ENCODE measurements at places on chromosomes 3 and 15. TPM values are rescaled to one million over a fixed set of nuclear protein-coding genes. Genes with fewer than 3 reads are reported as not detected.
A peak's percentile ranks its signal among the peaks of the same experiment; 100 is the strongest.

DNA sequence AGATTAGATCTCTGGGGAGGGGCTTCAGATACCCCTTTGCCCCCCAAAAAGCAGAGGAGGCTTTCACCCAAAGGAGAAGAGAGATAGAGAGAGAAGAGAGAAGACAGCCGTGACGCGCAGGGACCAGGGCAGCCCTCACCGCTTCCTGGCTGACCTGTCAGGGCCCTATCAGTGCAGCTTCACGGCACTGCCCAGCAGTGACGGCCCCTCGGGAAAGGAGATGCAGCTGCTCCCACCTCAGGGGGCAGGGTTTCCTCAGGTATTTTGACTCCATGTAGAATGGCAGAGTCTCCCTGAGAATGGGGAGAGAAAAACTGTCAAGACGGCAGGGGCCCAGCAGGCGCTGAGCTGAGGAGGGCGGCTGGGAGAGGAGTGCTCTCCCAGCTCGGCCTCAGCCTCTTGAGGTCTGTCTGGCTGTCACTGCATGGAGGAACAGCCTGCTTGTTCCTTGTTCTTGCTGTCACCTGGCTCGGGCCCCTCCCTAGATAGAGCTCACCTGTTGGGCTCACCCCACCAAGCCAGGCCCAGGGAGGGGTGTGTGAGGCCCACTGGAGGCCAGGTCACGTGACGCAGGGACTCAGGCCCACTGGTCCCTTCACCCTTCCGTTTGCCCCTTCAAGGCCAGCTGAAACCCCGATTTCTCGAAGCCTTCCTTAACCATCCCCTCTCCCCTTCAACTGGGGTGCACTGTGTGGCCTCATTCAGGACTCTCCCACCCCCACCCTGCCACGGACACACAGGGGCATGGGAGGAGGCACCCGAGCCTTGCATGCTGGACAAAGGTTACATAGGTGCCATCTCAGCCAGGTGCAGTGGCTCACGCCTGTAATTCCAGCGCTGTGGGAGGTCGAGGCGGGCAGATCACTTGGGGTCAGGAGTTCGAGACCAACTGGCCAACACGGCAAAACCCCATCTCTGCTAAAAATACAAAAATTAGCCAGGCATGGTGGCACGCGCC, 28.2 kb downstream of the LOXL1 start:
- H3K4me1 ChIP-seq: peaks cover 17% of the 10 kb centered on the region
- no peak overlapping the region for H3K4me3 ChIP-seq
- DNase-seq: no peak
- H3K27ac ChIP-seq: no peak overlapping the region

DNA sequence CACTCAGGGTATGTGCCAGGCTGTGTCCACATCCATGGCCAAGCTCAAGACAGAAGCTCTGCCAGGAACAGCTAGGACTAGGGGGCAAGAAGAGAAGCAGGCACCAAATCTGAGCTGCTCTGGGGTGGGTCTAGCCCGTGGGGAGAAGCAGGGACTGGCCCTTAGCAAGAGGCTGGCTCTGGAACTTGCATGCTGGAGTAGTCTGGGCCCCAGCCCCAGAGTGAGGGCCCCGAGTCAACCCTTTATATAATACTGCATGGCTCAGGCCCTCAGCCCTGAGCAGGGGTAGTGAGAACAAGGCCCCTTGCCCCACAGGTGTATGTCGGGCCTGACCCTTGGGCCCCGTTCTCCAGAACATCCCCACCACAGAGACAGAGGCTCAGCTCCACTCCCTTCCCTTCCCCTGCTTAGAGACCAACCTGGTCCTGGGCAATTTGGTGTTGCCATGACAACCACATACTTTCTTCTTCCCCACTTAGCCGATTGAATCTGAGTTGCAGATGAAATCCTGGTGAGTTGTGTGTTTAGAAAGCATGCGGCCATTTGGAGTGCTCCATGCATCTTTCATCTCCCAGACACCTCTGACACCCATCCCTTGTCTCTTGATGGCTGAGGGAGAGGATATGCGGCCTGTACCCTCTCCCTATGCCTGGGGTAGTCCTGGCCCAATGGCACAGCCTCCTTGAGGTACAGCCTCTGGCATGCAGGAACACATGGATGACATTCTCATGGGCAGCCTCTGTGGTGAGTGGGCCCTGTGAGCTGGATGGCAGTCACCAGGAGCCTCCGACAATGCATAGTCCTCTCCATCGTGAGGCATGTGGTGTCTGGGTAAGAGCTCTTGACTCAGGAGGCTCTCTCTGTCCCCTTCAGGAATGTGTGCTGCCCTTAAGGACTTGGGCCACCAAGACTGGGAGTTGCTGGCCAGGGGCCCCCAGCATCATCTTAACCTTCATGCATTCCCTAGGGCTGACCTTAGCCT, 29.2 kb upstream of the SFMBT1 start:
- no peaks in the 10 kb centered on the region for H3K27me3 ChIP-seq
- no peak for DNase-seq
- H3K4me1 ChIP-seq: peaks cover 10% of the 10 kb centered on the region
- no peak overlapping the region for H3K4me3 ChIP-seq
- no peak overlapping the region for H3K27ac ChIP-seq

- H3K36me3 ChIP-seq: no peaks in the 10 kb centered on the region
- no peaks in the 10 kb centered on the region for H3K4me1 ChIP-seq
- H3K27me3 ChIP-seq: no peaks in the 10 kb centered on the region
- no peak for DNase-seq
Observed at GRCh38 chr3:175046601-175047000, 187.5 kb downstream of the NAALADL2 start.

Gene RARB
- total RNA-seq: not detected

DNA sequence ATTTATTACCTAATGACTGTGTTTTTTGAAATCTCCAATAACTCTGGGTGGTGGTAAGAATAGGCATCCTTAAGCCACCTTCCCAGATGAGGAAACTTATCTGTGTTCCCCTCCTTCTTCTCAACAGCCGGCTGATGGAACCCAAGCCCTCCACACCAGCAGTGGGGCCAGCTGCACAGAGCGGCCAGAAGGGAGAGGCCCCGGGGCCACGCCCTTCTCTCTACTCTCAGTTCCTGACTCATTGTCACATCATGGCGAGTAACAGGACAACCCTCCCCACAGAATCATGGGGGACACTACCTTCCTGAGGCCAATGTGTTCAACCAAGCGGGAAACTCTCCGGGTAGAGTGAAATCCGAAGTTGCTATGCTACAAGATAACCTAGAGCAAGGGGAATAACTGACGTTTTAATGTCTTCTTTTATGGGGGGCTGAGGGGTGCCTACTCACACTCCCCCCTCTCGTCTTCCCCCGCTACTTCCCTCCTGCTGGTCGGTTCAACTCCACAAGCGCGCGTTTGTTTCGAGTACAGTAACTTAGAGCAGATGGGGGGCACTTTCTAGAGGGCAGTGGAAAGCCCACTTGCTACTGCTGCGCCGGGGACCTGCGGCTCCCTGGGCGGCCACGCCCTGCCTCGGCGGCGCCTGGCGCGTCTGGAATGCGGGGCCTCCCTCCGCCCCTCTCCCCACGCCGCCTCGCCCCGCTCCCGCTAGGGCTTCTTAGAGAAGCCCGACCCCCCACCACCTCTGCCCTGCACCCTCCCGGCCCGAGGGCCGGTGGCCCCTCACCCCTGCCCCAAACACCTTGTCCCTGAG, 621 bp downstream of the ANXA2 start:
- peak; percentile 24 for DNase-seq
- no peaks in the 10 kb centered on the region for H3K27me3 ChIP-seq
- peak overlapping the region; percentile 76 for H3K4me3 ChIP-seq
- H3K27ac ChIP-seq: peak overlapping the region; percentile 90
- peaks cover 32% of the 10 kb centered on the region for H3K4me1 ChIP-seq
- no peaks in the 10 kb centered on the region for H3K36me3 ChIP-seq

Gene PLA2G4D
- not detected for total RNA-seq

DNA sequence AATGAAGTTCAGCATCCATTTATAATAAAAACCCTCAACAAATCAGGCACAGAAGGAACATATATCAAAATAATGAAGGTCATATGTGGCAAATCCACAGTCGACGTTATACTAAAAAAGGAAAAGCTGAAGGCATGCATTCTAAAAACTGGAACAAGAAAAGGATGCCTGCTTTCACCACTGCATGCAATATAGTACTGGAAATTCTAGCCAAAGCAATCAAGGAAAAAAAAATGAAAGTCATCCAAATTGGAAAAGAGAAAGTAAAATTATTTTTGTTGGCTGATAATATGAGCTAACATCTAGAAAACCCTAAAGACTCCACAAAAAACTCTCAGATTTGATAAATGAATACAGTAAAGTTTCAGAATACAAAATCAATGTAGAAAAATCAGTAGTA, 1123.2 kb downstream of the TBL1XR1 start:
- DNase-seq: no peak
- no peak overlapping the region for H3K27ac ChIP-seq
- H3K36me3 ChIP-seq: no peaks in the 10 kb centered on the region

DNA sequence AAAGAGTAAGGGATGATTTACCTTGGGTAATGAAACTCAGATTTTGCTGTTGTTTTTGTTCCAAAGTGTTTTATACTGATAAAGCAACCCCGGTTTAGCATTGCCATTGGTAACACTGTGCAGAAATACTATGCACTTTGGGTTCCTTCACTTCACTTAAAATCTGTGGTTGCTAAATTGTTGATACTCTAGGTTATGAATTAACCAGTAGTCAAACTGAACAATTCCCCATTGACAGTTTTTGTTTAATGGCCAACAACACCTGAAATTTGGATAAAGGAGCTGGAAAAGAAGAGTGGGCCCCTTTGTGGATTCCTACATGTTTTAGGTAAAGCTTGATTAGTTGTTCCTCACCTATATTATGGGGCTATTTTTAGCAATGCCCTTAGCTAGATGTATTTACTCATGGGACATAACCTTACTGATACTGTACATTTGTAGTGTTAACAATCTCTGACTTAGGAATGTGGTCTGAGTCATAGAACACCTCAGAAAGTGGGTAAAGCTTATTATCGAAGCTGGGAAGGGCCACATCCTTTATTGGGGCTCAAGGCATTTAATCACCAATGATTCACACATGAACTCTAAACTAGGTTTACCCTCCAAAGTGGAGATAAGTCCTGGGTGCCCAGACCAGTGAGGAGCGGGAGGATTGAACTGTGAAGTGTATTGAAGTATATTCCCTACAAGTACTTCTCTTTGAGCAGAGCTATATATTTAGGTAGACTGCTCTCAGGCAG, 29.5 kb upstream of the THRB start:
- no peak overlapping the region for H3K4me3 ChIP-seq
- H3K36me3 ChIP-seq: no peaks in the 10 kb centered on the region
- no peak for DNase-seq
- no peaks in the 10 kb centered on the region for H3K4me1 ChIP-seq

Gene DTWD1
- 24.1 TPM for total RNA-seq

Gene HIGD2B
- 0.33 TPM for total RNA-seq

Gene CPLX3
- not detected for total RNA-seq

- no peak overlapping the region for H3K27ac ChIP-seq
- H3K4me3 ChIP-seq: no peak overlapping the region
- H3K4me1 ChIP-seq: peaks cover 30% of the 10 kb centered on the region
Observed at GRCh38 chr15:98671060-98672008, 23.0 kb downstream of the IGF1R start.

DNA sequence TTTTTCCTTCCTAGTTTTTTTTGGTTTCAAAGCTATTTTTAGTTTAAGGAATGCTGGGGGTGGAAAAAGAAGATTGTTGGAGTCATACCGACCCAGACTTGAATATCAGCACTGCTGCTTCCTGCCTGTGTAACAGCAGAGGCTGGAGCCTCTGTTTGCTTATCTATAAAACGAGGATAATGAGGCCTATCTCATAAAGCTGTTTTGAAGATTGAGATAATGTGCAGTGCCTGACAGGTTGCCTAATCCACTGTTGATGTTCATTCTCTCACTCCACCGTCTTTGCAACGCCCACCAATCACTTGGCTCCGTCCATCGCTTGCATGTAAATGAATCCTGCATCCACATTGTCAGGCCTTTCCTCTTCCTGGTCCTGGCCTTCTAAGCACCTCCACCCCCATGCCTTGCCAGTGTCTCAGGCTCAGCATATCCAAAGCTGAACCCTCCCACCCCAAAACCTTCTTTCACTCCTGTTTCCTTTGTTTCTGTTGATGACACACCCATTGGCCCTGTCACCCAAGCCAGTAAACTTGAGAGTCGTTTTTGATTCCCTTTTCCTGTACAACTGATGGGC, 94.9 kb downstream of the MEX3B start:
- H3K4me1 ChIP-seq: no peaks in the 10 kb centered on the region
- DNase-seq: no peak
- H3K4me3 ChIP-seq: no peak overlapping the region
- H3K27ac ChIP-seq: no peak overlapping the region
- H3K36me3 ChIP-seq: no peaks in the 10 kb centered on the region

- H3K36me3 ChIP-seq: no peaks in the 10 kb centered on the region
- H3K4me3 ChIP-seq: no peak overlapping the region
- no peaks in the 10 kb centered on the region for H3K27me3 ChIP-seq
- no peaks in the 10 kb centered on the region for H3K4me1 ChIP-seq
- no peak for DNase-seq
Observed at GRCh38 chr3:23096041-23096440, 107.1 kb upstream of the UBE2E2 start.

DNA sequence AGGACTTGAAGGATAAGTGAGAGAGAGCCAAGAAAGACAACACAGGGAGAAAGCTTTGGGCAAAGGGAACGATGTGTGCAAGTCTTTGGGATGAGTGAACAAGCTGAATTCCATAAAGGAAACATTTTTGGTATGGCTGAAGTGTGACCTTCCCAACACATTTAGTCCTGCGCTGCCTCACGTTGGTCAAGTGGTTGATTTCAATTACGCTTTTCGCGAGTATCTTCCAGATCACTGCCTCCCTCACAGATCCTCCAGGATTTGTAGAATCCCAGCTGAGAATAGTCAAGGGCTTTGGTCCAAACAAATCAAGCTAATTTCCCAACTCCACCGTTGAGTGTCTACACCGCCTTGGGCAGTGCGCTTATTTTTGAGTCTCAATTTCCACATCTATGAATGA, 338.4 kb upstream of the ADAMTS9 start:
- H3K4me1 ChIP-seq: no peaks in the 10 kb centered on the region
- H3K4me3 ChIP-seq: no peak overlapping the region
- H3K27me3 ChIP-seq: no peaks in the 10 kb centered on the region
- no peak overlapping the region for H3K27ac ChIP-seq
- no peaks in the 10 kb centered on the region for H3K36me3 ChIP-seq

Gene RAB27A
- total RNA-seq: 195 TPM

GRCh38 chr15:56944485-56944884, 26.0 kb downstream of the TCF12 start:
- H3K36me3 ChIP-seq: no peaks in the 10 kb centered on the region
- peaks cover 7% of the 10 kb centered on the region for H3K4me1 ChIP-seq
- H3K4me3 ChIP-seq: no peak overlapping the region
- no peaks in the 10 kb centered on the region for H3K27me3 ChIP-seq
- no peak overlapping the region for H3K27ac ChIP-seq

Data from CD8-positive, alpha-beta memory T cell (primary cell).